Suprapubic skin (tissue), 4 donors: ENCODE measurements at places on chromosomes 5 and 9. TPM values are rescaled to one million over a fixed set of nuclear protein-coding genes. Genes with fewer than 3 reads are reported as not detected.

QSOX2 gene
- 11.9 TPM for total RNA-seq

UGT3A2 gene
- total RNA-seq, result 17.8 TPM

AHRR gene
- 4.7 TPM for total RNA-seq

SLC6A3 gene
- 0.16 TPM for total RNA-seq

PFN3 gene
- total RNA-seq, result not detected

PCDHGA7 gene
- total RNA-seq, result 5.1 TPM

ECPAS gene
- total RNA-seq, result 59.4 TPM

NOXA1 gene
- total RNA-seq, result 3.5 TPM

AIF1L gene
- 16.5 TPM for total RNA-seq

PKD2L2 gene
- total RNA-seq, result not detected

UBE2QL1 gene
- total RNA-seq, result 3.3 TPM

RELL2 gene
- 2.9 TPM for total RNA-seq

ACTBL2 gene
- not detected for total RNA-seq

CLINT1 gene
- total RNA-seq, result 112 TPM

SLC12A2 gene
- 126 TPM for total RNA-seq

PHF24 gene
- 4.2 TPM for total RNA-seq

ITGA2 gene
- 54.5 TPM for total RNA-seq

OBP2B gene
- total RNA-seq, result 11.7 TPM

MEGF9 gene
- 33.6 TPM for total RNA-seq

AFF4 gene
- 55.8 TPM for total RNA-seq

FGD3 gene
- 6.9 TPM for total RNA-seq
